ENCODE measurements at places on chromosomes 1 and 21.

GRCh38 chr1:98143403-98143802, 222.6 kb upstream of the DPYD start:
- no peak for DNase-seq

- no peak for DNase-seq
These were observed 13.8 kb downstream of the GPATCH2 start for GRCh38 chr1:217617126-217617525.

GRCh38 chr1:178005450-178005849, 35.6 kb upstream of the SEC16B start:
- no peak for DNase-seq

DNA sequence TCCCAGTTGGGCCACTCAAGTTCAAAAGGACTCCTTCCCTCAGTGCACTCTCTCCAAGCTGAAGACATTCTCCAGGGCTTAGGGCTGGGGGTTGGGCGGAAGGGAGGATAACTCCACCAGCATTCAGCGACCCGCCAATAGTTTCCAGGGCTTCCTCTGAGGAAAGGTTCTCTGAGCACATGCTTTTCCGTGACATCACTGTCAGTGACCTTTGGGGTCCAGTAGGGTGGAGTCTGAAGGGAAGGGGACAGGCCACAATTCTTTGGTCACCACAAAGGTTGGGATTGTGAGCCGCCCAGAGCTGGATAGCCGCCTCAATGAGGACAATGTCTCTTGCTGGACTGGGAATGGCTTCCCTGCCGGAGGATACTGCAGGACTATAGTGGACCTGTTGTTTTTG, 22.8 kb upstream of the RXRG start:
- no peak for DNase-seq

DNA sequence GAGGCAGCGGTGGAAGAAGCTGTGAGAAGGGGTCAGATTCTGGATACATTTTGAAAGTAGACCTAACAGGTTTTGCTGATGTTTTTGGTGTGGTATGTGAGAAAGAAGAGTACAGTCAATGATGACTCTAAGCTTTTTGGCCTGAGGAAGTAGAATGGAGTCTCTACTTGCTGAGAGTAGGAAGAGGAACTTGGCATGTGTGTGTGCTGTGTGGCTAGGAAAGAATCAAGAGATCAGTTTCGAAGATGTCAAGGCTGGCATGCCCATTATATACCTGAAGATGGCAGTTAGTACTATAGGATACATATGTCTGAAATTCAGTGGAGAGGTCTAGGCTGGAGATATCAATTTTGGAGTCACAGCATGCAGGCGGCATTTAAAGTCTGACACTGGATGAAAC, 64.4 kb downstream of the MAB21L3 start:
- DNase-seq, result no peak

DNA sequence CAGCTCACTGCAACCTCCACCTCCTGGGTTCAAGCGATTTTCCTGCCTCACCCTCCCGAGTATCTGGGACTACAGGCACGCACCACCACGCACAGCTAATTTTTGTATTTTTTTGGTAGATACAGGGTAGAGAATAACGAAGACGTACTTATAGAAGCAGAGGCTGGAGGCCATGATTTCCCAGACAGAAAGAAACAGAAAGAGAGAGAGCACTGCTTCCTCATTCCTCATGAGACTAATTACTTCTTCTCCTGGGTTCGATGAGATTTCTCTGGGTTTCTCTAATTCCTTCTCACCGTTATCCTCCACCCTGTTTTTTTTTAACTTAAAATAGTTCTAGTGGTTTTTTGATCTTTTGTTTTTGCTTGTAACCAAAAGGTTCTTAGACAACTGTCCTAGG, 23.4 kb upstream of the PTP4A2 start:
- DNase-seq, result no peak

DNA sequence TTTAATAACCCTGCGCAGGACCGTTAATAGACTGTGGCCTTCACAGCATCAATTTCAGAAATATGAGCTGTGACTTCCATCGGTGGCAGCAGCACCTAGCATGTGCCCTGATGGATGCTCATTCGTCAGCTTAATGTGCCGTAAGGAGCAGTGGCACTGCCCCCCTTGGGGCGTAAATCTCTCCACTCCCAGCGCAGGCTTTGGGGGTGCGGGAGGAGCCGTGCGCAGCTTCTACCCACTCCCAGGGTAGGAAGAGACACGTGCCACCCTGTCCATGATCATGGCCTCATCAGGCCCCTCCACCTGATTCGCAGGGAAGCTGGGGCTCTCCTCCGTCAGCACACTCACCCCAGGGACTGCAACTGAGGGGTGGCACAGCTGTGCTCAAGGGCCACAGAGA, 149.5 kb downstream of the NPHP4 start:
- no peak for DNase-seq

- DNase-seq, result no peak
These were observed 1.2 kb downstream of the NASP start for GRCh38 chr1:45585110-45585426.

- no peak for DNase-seq
These were observed 3.2 kb upstream of the CCNL2 start for GRCh38 chr1:1402072-1402900.

GRCh38 chr1:16134066-16134801, 21.6 kb downstream of the EPHA2 start:
- no peak for DNase-seq

GRCh38 chr1:6950001-6950765, 164.9 kb downstream of the CAMTA1 start:
- DNase-seq, result no peak

- no peak for DNase-seq
These were observed 121.4 kb downstream of the RRAGC start for GRCh38 chr1:38738207-38738606.

DNA sequence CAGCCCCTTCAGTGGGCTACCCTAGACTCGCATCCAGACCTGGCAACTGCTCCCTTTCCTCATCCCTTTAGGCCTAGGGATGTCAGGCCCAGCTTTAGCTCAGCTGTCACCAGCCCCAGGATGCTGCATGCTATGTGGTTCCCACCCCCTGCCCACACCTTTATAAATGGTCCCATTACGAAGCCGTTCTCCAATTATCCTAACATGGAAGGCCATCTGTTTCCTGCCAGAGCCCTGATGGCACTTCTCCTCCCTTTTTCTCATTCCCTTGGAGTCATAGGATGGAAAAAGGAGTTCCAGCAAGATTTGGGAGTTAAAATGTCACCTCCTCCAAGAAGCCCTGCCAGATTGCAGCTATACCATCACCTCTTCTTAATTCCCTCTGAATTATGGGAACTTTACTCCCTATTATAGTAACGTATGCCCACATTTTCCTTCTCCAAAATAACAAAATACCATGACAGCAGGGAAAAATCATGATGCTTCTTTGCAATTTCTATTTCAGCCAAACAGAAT, 205.0 kb upstream of the GRIK3 start:
- DNase-seq, result no peak

DNA sequence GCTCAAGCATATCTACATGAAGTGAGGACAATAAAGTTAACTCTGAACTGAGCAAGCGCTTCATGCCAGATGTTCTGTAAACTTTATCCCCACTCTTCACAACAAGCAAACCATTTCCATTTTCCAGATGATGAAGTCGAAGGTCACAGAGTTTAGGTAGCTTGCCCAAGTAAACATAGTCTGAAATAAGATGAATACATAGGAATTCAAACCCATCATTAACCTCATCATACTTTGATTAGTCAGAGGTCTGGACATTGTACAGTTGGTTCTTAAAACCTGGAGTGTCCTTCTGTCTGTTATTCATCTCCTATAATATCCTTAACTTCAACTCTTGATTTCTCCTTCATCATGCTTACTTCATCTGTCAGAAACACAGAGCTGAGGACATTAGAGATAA, 180.3 kb upstream of the C8B start:
- no peak for DNase-seq

DNA sequence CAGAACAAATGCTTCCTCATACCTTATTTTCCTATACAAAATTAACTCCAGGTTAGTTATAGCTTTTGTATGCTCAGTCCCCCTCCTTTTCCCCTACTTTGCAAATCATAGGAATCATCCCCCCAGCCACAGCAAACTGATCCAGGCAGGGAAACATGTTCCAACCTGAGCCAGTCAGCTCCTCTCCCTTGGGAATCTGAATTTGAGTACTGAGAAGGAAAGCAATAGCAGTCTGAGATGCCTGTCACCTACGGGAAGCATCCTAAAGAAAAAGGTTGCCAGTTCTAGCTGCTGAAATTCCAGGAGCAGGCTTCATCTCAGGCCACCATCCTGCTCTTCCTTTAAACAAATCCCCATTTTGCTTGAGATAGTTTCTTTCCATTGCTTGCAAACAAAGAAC, 6.9 kb downstream of the ADSS2 start:
- no peak for DNase-seq

DNA sequence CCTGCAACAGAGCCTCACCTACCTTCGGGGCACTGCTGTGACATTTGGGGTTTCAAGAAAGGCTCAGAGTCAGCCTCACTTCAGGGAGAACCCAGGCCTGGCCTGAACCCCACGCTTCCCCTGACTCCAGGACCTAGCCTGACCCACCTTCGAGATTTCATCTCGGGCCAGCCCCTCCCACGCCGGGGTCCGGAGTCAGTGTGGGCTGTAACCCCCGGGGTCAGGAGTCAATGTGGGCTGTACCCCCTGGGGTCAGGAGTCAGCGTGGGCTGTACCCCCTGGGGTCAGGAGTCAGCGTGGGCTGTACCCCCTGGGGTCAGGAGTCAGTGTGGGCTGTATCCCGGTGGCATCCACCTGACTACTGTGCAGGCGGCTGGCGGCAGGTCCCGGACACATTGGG, 183.0 kb upstream of the RAB4A start:
- DNase-seq, result no peak

GRCh38 chr21:22630953-22631465, 1632.8 kb downstream of the NCAM2 start:
- DNase-seq, result no peak
